Karpas-422 (cell line): ENCODE measurements at places on chromosomes 7 and 10. TPM values are rescaled to one million over a fixed set of nuclear protein-coding genes. Genes with fewer than 3 reads are reported as not detected.

The CCDC172 gene
- total RNA-seq, result not detected in 2 replicates

The OPN4 gene
- not detected in 2 replicates for total RNA-seq

The CDC14C gene
- not detected in 2 replicates for total RNA-seq

The OPTN gene
- total RNA-seq, result 0.40 and 0.56 TPM in 2 replicates

The GDF10 gene
- not detected in 2 replicates for total RNA-seq

The WIPF3 gene
- total RNA-seq, result not detected in 2 replicates

The EFCAB10 gene
- not detected in 2 replicates for total RNA-seq

The TYW1 gene
- total RNA-seq, result 17.3 and 21.5 TPM in 2 replicates

GRCh38 chr7:106065575-106066500 is 46.3 kb downstream of the SYPL1 start:
- no peak for DNase-seq

GRCh38 chr10:7121154-7121797 is 289.6 kb downstream of the SFMBT2 start:
- peak; percentile 89 for DNase-seq

DNA sequence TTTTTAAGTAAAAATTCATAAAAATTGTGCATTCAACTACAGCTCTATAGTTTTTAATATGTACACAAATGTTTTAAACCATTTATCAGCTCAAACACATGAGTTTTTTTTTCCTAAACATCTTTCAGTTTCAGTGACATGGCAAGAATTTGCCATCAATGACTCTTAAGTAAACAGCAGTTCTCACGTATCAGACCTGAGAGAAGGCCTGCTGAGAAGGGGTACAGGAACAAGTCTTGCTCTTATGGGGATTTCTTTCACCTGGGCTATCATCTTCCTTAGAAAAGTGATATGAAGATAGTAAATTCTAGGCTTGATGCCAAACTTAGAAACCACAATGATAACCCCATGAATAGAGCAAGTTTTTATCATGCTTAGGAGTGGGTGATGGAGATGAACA is 467.8 kb downstream of the ARL4A start:
- no peak for DNase-seq

GRCh38 chr10:72459301-72459700 is 104.6 kb upstream of the DNAJB12 start:
- no peak for DNase-seq

- no peak for DNase-seq
These were observed 41.9 kb downstream of the TES start for GRCh38 chr7:116252249-116252648.

- DNase-seq, result no peak
These were observed 137.5 kb downstream of the ST7 start for GRCh38 chr7:117090791-117091190.

GRCh38 chr10:128854204-128854603 is 612.8 kb upstream of the MGMT start:
- DNase-seq, result no peak

DNA sequence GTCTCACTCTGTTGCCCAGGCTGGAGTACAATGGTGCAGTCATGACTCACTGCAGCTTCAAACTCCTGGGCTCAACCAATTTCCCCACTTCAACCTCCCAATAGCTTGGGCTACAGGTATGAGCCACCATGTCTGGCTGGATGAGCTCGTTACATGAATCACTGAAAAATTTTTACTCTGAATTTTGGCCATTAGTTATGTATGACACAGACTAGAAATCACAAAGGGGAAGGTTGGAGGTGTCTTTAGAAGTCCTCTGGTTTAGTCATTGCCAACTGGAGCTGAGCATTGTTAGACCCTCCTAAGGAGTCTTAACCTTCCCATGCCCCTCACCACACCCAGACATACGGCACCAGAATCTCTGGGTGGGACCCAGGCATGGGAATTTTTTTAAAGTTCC is 34.7 kb downstream of the SVIL start:
- DNase-seq, result no peak

DNA sequence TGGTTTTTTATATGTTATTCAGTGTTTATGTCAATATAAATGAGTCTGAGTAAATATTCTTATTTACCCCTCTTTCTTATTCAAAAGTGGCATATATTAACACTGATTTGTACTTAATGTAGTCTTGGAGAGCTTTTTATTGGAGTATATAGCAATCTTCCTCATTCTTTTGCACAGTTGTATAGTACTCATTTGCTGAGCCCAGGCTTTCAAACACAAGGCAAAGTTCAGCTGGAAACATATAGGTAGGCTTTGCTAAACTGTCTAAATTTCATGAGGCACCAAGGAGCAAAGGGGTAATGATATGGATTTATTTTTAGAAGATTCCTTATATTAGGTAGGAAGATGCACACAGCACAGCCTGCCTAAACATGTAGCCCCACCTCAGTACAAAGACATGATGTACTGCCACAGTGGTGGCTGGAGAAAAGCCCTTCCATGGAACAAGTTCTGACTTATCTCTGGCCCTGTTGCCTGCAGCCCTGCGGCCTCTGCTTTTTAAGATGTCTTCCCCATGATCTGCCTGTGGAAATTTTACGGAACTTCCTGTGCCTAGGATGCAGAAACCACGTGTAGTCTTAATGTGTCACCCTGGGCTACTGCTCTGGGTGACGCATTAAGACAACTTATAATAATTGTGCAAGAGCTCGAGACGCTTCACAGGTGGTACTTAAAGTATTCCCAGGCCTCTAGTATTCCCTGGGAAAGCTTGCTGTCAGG is 9.6 kb upstream of the PDCD4 start:
- DNase-seq, result no peak

GRCh38 chr7:159114981-159115380 is 29.7 kb downstream of the VIPR2 start:
- DNase-seq, result no peak

- DNase-seq, result no peak
These were observed 240.2 kb downstream of the BUB3 start for GRCh38 chr10:123394382-123394781.

DNA sequence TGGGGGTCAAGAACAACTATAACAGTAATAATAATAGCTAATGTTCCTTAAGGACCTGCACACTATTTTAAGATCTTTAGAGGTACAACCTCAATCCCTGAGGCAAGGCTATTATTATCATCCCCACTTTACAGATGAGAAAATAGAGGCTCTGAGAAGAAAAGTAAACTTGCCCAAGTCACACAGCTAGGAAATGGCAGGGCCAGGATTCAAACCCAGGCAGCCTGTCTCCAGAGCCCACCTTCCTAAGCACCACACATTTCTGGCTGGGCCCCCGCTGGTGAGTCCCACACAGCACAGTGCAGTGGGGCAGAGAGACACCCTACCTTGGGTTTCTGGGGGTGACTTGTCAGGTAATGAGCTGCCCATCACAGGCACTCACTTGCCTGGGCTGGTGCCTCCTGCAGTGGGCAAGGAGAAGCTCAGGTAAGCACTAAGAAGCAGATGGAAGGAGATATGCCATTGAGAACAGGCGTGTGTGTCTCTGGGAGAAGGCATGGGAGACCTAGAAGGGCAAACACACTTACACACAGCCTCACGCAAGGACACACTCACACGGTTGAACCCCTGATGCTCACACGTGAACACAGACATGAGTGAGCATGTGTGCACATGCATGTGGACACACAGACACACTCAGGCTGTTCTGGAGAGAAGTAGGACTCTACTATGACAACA is 104.4 kb upstream of the ZMIZ1 start:
- DNase-seq, result no peak

- peak; percentile 83 for DNase-seq
These were observed 19.0 kb upstream of the CLDN4 start for GRCh38 chr7:73811760-73812168.

DNA sequence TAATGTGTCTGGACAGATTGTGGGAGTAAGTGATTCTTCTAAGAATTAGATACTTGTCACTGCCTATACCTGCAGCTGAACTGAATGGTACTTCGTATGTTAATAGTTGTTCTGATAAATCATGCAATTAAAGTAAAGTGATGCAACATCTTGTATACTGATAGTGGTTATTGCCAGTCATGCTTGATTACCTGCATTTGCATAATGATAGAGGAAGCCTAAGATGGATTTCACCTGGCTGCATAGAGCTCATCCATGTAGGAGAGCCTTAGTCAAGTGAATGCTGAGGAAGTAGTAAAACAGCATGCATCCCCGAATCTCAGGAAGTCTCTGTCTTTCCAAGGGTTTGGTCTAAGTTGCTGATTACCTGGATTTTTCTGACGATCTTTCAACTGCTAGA is 64.2 kb upstream of the CAPZA2 start:
- DNase-seq, result no peak

DNA sequence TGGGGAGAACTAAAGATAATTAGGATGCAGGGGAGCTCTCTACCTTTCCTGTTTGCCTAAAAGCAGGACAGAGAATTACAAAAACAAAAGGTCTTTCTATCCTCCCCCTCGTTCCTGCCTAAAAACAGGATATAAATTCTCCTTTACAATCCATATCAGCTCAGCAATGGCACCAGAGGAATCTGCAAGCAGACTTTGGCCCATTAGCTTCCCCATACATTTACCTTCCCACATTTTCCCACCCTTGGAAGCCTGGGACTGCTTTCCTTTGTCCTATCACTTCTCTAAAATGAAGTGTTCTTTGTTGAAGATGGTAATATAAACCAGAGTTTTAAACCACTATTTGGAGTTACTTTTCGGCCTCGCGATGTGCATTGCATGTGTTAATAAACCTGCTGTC is 15.5 kb downstream of the SHTN1 start:
- no peak for DNase-seq

DNA sequence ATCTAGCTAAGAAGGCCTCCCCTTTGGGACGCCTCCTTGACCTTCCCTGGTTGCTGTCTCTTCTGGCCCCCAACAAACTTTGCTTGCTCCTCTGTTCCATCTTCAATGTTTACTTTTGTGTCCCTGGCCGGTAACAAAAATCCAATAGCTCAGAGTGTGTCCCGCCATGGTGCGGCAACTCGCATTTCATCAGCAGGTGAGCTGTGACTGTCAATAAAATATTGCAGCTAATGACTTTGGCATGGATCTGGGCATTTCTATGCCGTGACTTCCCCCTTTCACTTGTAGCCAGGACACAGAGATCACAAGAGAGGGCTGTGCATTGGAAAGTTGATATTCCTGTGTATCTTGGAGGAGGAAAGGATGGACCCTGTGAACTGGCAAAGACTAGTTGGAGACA is 317.6 kb downstream of the RPS24 start:
- no peak for DNase-seq

DNA sequence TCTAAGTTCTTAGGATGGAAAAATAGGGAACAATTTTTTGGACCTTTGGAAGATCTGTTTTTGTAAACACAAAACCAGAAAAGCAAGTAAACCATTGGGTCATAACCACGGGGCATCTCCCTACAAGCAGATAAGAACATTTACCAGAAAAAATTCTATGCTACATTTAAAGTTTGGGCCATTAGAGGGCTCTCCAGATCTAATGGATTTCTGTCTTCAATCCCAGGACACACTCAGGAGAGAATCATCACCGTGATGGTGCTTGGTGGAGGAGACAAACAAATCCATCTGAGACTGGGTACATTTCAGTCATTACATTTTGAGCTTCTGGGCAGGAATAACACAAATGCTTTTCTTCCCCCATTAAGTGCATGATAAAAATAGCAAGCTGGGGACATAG is 178.4 kb upstream of the TARP start:
- no peak for DNase-seq
